ENCODE measurements at places on chromosomes 3 and 15. TPM values are rescaled to one million over a fixed set of nuclear protein-coding genes. Genes with fewer than 3 reads are reported as not detected.

- no peak for DNase-seq
These were observed 115.4 kb upstream of the PRICKLE2 start for GRCh38 chr3:64340641-64341101.

TJP1 gene
- 122 TPM for total RNA-seq

DNA sequence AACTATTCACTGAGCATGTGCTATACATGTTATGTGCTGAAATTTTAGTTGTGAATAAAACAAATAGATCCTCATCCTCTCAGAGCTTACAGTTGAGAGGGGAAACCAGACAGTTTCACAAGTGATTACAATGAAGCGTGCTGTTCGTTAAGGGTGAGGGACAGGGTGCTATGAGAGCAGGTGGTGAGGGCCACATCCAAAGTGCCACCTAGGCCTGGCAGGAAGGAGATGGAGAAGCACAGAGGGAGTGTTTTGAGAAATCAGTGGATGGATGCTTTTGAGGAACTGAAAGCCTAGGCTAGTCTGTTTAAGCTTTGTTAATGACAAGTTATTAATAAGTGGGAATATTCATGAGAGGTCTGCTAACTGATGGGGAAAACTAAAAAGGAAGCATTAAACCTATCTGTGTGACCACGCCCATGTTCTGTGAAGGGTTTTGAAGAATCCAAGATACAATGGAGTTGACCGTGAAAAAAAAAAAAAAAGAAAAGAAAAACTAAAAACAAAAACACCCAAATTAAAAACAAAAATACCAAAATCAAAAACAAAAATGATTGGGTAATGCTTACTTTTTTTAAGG, 7.3 kb downstream of the MCTP2 start:
- no peak for DNase-seq

DNA sequence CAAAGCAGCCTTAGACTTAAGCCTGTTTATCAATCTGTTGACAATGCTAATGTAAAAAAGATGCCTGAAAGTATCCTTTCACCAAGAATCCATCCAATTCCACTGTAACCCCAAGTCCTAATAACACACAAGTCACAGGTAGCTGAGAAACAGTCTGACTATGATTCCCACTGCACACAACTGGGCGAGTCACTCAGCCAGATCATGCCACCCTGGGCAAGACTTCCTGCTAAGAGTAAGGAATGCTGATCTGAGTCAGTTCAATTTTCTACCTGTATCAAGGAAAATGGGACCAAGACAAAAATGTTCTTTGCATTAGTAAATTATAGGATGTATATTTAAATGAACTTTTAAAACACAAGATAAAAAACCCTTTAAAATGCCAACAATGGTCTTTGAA, 33.3 kb downstream of the NPTN start:
- DNase-seq, result peak; percentile 32

DNA sequence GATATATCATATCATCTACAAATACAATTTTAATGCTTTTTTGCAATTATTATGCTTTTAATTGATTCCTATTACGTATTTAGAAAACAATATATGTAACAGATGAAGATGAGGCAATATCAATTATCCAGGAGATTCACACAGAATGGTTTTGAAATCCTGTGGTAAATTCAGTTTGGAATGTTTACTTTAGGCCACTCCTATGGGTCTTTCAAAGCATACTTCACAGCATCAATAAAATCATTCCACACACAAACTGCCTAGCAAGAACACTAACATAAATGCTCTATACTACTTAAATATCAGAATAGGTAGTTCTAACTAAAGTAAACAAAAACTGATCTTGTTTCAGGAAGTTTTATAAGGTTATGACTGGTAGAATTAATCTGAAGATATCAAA, 90.5 kb downstream of the FAM227B start:
- no peak for DNase-seq

GRCh38 chr3:157857440-157857839, 248.8 kb downstream of the SHOX2 start:
- DNase-seq, result no peak

DRD3 gene
- not detected for total RNA-seq

DNA sequence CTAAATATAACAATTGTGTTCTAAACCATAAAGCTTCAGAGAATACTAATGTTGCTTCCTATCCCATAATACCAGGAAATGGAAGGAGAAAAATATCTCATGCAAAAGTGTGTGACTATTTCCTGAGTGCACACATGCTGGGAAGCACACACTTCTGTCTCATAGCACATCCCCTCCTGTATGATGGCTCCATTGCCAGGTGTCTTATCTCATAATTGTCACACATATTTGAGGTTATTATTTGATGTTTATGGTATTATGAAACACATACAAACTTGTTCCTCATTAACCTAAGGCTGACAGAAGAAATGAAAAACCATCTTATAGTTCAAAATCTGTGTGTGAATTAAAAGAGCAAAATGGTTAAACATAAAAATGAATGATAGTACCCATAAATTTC, 65.4 kb downstream of the SERP1 start:
- DNase-seq, result peak; percentile 31

ARHGAP31 gene
- total RNA-seq, result 64.1 TPM

UBAP1L gene
- total RNA-seq, result 2.7 TPM

GRCh38 chr15:74233851-74234597, 2.1 kb upstream of the CCDC33 start:
- no peak for DNase-seq

GRCh38 chr3:13776253-13777050, 103.4 kb downstream of the WNT7A start:
- DNase-seq, result no peak

DNA sequence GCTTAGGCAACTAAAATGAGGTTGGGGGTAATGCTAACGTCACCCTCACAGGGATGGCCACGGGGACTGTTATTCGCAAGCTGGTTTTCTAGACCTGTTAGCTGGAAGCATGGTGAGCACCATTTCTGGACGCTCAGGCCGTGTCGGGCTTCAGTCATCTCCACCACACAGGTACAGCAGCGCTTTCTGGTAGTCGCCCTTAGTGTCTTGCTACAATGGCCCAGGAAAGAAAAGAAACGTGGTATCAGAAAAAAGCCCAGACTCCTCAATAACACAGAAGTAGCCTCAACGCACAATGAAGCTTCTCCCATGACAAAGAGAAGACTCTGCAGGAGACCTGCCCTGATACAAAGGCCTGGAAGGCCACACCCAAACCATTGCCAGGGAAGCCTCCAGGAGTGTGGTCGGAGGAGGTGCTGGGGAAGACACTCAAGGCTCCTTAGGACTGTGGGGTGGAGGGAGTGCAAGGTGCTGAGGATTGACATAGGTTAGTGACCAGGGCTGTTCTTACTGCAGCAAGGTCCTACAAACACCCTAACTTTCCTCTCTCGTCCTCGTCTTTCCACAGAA, 50.2 kb downstream of the ANXA2 start:
- no peak for DNase-seq

GRCh38 chr3:161355508-161355907, 15.8 kb downstream of the SPTSSB start:
- no peak for DNase-seq

- peak; percentile 25 for DNase-seq
These were observed 1.1 kb upstream of the INTS14 start for GRCh38 chr15:65611888-65612615.

DNA sequence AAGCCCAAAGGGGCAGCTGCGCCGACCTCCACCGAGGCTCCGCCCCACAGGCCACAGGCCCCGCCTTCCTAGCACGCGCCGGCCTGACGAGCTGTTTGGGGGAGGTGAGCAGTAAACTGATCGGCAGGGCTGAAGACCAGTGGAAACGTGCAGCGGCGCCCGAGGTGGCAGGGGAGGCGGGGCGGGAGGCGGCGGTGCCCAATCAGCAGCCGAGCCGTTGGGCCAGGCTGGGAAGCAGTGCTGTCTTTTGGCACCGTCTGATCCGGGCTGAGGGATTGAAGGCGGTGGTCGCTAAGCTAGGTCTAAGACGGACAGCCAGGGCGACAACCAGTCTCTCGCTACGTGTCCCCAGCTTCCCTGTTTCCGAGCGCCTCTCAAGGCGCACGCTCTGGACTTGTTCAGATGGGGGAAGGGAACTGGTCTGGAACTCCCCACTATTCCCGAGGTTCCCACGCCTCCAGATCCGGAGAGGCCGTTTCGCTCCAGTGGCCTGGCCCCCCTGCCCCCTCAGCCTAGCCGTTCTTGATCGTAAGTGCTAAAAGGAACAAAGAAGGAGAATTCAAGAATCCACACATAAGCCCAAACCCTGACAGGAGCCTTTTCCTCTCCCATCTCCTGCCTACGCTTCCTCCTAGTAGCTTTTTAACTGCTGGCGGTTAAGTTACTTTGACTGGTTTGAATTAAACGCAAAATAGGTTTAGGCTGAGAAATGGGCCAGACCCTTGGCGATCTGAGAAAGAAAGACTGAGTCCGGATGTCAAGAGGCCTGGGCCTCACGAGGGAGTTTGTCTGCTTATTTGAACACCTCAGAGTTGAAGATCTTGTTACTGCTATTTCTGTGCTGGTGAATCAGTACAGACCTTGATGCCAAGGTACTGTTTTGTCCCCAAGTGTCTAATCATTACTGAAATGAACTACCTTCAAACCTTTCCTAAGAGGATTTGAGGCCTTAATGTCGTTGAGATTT, at the start of gene FMN1:
FMN1 (minus strand) TSS at position 11 of the 967 bp plus-strand sequence. CDS start 39,800 bp downstream, outside the sequence.
- peak; percentile 95 for DNase-seq

GRCh38 chr15:91975241-91975978, 121.9 kb downstream of the SLCO3A1 start:
- DNase-seq, result no peak

DNA sequence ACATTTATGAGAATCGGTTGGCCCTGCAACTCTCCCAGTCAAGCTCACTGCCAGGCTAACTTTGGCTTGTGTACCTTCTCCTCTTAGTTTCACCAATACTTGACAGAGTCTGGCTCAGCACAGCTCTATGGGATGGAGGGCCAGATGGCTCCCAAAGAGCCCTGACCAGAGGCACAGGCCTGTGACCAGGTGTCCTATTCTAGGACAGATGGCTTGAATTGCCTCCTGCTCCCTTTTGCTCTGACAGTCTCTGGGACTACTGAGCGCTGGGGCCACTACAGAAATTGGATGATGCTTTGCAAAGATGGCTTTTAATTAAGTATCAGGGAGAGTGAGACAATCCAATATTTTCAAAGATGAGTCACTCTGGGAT, 10.3 kb upstream of the ARID3B start:
- no peak for DNase-seq

GRCh38 chr15:76468722-76469121, 132.1 kb downstream of the ISL2 start:
- DNase-seq, result no peak

- DNase-seq, result no peak
These were observed 21.8 kb upstream of the PFN2 start for GRCh38 chr3:149992416-149993058.

- no peak for DNase-seq
These were observed 43.2 kb downstream of the HRH1 start for GRCh38 chr3:11197484-11197883.

SOX14 gene
- total RNA-seq, result not detected

CCDC9B gene
- total RNA-seq, result 10.0 TPM

- no peak for DNase-seq
These were observed 20.7 kb downstream of the TNK2 start for GRCh38 chr3:195887670-195888069.

All from dermis blood vessel endothelial cell (primary cell).